ENCODE measurements at places on chromosomes 6 and 20.

DNA sequence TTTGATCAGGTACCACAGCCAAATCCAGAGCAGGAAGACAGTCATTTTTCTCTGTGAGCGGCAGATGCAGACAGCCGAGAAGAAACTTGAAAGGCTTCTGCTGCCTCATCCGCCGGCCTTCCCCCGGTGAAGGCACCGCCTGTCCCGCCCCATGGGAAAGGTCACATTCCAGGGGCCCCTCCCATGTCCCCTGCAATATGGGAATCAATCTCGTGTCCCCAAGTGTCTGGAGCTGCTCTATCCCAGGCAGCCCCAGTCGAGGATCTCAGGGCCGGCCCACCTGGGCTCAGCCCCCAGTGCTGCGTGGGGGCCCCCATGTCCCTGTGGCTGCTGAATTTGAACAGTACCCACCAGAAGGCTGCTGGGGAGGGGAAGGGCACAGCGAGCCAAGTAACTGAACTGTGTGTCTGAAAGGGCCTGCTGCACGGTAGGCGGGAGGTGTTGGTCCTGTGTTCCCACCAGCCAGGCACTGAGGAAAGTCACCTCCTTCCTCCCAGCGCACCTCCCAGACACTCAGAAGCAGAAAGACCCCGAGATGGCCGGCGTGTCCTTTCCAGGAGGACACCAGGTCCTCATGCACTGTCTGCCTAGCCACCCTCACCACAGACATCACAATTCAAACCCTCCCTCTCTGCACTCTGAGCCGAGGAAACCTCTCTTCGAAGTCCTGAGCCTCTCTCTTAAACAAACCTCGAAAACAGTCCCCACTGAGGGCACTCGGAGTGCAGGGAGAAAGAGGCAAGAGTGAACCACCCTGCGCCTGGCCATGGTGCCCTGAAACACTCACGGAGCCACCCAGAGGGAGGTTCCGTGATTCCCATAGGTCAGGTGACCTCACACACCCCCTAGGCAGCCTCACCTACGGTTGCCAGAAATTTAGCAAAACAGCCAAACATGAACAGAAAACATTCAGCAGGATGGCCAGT, 99.3 kb downstream of the PSMB1 start:
- DNase-seq: no peak

DNA sequence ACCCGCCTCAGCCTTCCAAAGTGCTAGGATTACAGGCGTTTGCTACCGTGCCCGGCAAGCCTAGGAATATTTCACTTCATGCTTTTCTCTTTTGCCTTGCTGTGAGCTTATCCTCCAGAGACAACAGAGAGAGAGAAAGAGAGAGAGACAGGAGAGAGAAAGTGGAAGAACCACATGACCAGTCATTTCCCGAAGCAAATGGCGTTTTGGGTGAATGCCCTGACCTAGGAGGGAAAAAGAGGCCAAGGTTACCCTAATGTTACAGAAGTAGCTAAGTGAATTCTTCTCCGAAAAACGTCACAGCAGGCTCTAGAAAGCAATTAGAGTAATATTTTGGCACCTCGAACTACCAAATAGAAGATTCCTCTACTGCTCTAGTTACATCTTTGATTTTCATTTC, 9.1 kb downstream of the SGK1 start:
- DNase-seq: no peak

GRCh38 chr6:105372849-105373182, 30.1 kb downstream of the PREP start:
- no peak for DNase-seq

DNA sequence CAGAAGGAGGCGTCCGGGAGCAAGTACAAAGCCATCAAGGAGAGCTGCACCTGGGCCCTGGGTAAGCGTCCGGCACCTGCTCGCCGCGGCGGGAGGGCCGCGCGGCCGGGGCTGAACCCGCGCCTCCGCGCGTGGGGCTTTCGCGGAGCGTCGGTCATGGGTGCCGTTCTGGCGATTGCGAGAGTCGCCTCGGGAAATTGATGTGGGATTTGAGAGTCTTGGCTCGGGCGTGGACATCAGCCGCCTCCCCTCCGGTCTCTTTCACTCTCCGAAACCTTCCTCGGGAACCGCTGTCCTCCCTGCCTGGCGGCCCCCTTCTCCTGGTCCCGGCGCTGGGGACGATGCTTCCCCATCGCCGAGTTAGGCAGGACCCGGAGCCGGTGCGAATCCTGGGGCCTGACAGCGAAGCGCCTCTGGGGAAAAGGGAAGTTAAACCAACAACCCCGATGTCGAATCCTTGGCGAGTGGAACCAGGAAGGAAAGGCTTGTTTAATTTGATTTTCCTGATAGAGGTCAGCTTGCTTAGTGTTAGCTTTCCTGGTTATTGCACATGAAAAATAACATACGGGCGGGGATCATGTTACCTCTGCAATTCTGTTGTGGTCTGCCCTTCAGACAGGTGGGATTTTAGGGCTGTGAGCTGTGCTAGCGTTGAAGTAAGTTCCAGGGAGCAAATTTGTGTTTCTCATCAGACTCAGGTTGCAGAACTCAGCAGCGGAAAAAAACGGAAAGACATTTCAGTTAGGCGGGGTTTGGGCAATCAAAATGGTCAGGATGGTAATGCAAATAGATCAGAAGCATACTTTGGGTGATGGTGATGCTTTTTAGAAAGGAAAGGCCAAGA, 594 bp downstream of the ARFGEF3 start:
- no peak for DNase-seq

DNA sequence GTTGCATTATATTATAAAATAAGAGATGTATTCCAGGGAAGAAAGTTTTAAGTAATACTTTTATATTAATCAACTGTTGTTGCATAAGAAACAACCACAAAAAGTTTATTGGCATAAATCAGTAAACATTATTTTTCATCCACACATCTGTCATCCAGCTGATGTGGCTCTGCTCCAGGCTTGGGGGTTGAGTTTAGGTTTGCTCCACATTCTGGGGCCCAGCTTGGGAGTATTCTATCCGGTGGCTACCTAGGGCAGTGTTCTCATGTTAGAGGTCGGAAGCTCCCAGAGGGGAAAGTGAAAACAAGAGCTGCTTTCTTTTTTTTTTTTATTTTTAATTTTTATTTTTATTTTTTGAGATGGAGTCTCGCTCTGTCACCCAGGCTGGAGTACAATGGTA, 728.4 kb upstream of the FLRT3 start:
- DNase-seq: no peak
